ENCODE measurements at places on chromosomes 7 and 10.
A peak's percentile ranks its signal among the peaks of the same experiment; 100 is the strongest.

DNA sequence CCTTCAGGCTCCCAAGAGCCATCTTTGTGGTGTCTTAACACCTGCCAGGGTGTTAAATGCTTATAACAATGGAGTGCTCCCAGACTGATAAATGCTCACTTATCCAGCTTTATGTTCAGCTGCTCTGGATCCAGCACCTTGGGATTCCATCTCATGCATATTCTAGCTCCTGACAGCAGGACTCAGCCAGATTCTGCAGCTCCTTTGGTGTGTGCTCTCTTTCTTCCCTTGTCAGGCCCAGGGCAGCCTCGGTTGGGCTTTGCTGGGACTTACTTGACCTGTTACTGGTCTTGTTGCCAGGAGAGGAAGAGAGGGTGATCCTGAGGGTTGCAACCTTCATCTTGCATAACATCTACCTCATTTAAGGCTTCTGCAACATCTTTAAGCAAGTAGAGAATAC, 59.4 kb upstream of the CCNY start:
- DNase-seq = no peak

DNA sequence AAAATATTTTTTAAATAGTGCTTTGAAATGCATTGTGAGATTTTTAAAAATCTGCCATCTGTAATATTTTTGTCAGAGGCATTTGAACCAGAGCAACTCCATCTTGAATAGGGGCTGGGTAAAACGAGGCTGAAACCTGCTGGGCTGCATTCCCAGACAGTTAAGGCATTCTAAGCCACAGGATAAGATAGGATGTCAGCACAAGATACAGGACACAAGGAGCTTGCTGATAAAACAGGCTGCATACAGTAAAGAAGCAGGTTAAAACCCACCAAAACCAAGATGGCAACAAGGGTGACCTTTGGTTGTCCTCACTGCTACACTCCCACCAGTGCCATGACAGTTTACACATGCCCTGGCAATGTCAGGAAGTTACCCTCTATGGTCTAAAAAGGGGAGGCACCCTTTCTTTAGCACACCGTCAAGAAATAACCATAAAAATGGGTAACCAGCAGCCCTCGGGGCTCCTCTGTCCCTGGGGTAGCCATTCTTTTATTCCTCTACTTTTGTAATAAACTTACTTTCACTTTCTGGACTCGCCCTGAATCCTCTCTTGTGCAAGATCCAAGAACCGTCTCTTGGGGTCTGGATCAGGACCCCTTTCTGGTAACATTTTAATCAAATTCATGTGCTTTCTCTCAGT, 273.7 kb downstream of the SEMA3D start:
- DNase-seq = no peak

- DNase-seq = no peak
Observed at GRCh38 chr10:61721431-61721830, 58.7 kb downstream of the CABCOCO1 start.

DNA sequence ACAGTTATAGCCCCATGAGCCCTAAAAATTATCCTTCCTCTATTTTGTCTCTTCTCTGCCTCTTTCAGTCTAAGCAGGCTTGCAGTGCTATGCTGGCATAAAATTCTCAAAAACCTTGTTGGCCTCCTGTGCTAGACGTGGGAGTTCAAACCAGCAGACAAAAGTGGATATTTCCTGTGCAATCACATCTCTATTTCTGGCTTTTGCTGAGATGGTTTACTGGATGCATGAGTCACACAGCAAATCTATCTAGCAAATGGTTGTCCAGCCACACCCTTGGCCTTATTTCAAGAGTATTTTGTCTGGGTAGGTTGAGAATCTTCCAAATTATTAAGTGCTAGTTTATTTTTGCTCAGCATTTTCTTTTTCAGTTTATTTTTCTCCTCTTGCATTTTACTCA, 370.8 kb downstream of the CDC14C start:
- no peak for DNase-seq

DNA sequence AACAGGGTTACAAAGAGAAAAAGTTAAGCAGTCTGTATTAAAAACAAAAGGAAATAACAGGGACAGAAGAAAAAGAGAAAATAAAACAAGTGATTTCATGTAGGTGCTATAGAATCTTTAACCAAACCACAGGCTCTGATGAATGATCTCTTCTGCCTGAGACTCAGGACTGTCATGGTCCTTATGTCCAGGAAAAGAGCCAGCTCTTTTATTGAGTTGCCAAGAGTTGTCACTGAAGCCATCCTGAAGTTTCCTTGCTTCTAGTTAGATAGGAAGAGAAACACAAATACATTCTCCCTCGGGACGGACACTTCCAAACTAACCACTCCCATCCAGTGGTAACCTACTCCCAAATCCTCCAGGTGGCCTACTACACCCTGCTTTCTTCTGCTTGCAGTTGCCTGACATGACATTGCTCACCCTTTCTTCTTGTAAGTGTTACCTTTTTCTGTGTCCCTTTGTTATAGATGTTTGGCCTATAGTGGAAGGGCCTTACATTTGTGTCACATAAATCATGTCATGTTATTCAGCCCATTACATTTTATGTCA, 346.7 kb downstream of the NRG3 start:
- no peak for DNase-seq

DNA sequence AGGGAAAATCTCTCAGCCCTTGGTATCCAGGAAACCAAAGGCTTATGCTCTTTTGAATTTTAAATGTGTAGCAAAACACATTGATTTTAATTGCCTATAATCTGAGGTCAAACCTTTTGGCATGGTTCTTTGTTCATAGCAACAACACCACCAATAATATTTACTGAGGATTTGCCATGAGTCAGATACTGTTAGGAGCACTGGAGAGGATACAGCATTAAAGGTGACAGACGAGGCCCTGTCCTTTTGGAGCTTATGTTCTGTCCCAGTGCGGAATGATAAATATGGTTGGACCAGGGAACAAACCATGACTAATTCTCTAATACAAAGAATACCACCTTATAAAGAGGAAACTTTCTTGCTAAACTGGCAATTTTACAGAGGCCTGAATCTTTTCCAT, 176.6 kb downstream of the CTNNA3 start:
- DNase-seq = no peak

DNA sequence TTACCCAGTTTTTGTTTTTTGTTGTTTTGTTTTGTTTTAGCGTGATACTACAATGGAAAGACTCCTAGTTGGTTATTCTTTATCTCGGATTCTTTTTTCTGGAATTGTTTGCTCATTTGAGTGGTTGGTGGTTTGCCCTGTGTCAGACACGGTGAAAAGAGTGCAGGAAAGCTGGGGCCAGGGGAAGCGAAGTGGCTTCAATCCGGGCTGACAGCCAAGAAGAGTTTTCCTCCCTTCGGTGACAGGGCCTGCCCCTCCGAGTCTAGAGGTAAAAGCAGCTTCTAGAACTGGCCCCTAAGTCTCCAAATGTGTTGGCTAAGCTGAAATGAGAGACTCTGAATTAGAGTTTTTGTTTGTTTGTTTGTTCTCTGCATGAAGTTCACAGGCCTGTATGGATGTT, 5.7 kb upstream of the AP5Z1 start:
- no peak for DNase-seq

DNA sequence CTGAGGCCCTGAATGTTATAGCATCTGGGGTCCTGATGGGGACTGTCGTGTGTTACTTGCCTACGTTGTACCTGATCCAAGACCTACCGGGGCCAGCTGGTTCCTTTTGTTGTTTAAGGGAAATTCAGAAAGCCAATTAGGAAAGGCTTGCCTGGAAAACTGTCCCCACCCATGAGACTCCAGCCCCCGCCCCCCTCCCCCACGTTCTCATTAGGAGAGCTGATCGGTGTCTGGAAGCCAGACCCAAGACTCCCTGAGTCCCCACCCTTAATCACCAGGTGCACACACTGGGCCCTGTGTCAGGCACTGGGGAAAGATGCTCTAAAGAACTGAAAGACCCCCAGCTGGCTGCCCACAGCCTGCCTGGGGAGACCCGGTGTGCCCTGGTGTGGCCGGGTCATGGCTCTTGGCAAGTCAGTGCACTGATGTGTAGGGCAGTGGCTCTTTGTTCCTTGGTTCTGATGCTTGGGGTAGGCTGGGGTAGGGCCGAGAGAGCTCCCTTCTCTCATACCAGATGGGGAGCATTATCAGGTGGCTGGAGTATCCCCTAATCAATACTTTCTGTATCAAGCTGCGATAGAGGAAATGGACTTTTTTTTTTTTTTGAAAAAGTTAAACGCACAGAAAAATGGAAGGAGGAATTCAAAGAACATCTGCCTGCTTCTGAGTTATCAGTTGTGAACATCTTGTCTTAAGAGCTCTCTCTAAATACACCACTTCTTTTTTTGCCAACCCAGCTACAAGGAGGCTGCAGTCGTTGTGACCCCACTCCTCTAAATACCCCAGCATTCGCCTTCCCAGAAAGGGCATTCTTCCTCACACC, 16.9 kb downstream of the TSPAN15 start:
- DNase-seq = no peak

GRCh38 chr10:100575585-100576281, 40.0 kb downstream of the HIF1AN start:
- DNase-seq = no peak

GRCh38 chr7:3688071-3688470, 387.0 kb downstream of the SDK1 start:
- DNase-seq = no peak

DNA sequence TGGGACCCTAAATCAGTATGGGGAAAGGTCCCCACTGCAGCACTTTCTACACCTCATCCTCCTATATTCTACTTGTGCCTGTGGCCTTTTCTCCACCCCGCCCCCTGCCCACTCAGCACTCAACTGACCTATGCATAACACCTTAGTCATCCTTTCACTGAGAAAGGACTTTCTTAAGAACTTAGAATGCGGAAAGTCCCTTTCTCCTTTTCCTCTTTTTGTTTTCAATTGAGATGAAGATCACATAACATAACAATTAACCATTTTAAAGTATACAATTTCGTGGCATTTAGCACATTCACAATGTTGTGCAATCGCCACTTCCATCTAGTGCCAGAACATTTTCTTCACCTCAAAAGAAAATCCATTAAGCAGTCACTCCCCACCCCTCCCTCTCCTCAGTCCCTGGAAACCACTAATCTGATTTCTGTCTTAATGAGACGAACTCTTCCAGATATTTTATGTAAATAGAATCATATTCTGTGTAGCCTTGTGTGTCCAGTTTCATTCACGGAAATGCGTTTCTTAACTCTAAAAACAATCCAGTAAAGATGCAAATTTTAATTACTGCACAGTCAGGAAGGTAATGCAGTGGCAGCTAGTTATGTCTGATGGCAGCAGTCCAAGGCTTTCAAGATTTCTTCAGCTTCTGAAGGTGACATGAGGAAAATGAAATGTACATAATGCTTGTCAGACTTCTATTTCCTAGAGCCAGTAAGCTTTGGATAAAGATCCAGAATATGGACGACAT, 41.7 kb downstream of the FAS start:
- DNase-seq = no peak

- no peak for DNase-seq
Observed at GRCh38 chr10:23886355-23886754, 322.6 kb upstream of the KIAA1217 start.

GRCh38 chr7:149633976-149634945, 136.7 kb upstream of the ZNF746 start:
- DNase-seq = no peak

DNA sequence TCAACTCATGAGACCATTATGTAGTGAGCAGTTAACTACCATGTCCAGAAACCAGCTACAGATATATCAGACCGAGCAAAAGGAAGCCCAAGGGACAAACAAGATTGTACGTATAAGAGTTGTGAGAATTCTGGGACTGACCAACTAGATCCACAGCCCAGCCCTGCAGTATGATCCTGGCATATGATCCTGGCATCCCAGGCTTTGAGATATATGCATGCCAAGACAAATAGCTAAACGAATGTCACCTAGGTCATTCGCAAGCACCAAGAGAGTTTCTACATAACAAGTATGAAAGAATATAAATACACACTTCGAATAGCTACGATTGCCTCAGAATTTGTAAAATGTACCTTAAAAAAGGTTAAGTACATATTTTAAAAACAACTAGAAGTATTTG, 56.4 kb upstream of the PMPCB start:
- DNase-seq = no peak

DNA sequence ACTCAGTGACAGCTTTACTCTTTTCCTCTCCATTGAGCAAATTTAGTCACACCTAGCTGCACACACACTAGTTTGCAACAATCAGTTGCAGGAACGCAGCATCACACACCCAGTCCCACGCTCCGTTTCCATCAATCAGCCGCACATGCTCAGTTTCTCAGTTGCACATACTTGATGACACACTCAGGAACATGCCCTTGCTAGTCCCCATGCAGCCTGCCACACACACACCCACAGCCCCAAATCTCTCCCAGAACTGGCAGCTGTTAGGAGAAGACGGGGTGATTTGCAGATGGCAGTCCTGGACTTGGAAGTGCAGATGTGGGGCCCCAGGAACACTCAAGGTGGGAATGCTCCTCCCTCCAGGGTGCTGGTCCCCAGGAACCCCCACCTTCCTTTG, 7.7 kb downstream of the LBX1 start:
- peak; percentile 20 for DNase-seq

- peak; percentile 86 for DNase-seq
Observed at GRCh38 chr7:322111-322671, 32.2 kb downstream of the FOXL3 start.
